NT2/D1 (cell line): ENCODE measurements at places on chromosomes 3 and 15.
A peak's percentile ranks its signal among the peaks of the same experiment; 100 is the strongest.

- peak; percentile 32 for DNase-seq
Measured at GRCh38 chr15:83207009-83207659, 489 bp downstream of the HDGFL3 start.

DNA sequence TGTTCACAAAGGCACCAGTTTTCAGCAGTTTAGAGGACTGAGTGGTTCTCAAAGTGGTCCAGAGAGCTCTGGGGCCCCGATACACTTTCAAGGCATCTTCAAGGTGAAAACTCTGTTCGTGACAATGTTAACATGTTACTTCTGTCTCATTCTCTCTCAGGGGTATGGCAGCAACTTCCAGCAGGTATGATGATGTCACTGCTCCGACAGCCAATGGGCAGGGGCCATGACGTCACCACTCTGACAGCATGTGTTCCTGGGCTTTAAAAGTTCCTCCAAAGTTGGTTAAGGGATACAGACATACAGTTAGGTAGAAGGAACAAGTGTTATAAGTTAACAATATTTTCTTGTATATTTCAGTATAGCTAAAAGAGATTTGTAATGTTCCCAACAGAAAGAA is 87.9 kb downstream of the KLF15 start:
- DNase-seq = no peak

DNA sequence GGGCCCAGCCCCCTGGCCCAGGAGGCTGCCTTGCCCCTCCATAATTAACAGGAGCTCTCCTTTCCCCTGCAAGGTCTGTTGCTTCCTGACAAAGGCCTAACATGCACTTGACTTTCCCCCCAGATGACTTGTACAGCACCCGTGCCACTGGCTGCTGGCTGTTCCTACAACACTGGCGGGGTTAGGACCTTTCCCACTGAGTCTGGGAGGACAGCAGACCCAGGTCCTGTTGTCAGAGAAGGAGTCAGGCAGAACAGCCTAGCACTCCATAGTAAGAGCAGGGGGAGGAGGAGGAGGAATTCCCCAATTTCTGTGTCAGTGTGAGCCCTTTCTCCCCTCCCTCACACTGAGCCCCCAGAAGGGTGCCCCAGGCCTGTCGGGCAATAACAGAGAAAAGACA is 99.2 kb downstream of the CORO2B start:
- no peak for DNase-seq

DNA sequence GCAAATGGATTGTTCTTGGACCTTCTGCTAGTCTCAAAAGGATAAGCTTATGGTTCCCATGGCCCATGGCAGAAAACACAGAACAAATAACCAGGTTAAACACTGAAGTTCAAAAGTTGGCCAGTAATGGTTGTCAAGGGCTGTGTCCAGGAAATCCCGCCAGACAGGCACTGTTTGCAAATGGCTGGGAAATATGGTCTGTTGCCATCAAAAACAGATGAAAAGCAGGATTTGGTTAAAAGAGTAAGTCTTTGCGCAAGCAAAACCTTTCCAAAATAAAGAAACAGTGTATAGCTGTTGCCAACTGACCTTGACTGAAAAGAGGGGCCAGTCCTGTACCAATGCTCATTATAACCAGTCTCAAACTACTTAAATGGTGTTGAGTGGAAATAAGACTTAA is 58.6 kb downstream of the WWTR1 start:
- DNase-seq = no peak

DNA sequence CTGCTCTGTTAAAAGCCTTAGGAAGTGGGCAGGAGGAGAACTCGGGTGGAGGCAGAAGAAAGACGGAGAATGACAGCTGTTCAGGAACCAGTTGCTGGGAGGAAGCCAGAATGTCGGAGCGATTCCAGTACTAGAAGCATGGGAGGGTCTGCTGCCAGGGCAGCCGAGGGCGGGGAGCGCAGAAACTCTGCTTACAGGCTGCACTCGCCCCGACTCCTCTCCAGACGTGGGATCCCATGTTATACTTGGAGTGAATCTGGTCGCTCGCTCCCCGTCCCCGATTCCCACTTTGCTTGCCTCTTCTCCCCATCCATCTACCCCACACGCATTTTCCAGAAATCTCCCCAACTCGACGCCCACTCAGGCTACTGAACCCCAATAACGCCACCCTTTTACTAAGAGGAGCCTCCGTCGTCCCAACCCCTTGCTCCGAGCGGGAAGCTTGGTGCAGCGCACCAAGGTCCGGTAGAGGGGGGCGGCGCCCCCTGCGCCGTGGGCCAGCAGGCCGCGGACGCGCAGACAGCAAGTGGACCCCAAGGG is 665 bp downstream of the GATM start:
- no peak for DNase-seq
